ENCODE measurements at places on chromosomes 11 and 22.

GRCh38 chr11:73139476-73140198, 2.5 kb downstream of the FCHSD2 start:
- DNase-seq: no peak

DNA sequence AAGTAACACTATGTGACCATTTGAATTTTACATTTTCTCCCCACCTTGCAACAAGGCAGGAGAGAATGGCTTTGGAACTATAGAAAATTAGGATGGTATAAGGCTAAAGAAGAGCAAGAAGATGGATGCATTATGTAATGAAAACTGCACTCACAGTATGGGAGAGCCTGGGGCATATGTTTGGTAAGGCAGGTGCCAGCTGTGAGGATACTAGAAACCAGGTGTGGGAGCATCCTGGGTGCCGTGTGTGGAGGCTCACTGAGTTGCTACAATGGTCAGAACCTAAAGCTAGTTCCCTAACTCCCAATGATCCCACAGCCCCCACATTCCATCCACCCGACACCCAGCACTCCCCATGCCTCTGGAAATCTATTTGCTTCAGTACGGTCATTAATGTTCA, 42.9 kb downstream of the UBASH3B start:
- no peak for DNase-seq

GRCh38 chr11:64185175-64185692, 737 bp upstream of the STIP1 start:
- peak; percentile 53 for DNase-seq

DNA sequence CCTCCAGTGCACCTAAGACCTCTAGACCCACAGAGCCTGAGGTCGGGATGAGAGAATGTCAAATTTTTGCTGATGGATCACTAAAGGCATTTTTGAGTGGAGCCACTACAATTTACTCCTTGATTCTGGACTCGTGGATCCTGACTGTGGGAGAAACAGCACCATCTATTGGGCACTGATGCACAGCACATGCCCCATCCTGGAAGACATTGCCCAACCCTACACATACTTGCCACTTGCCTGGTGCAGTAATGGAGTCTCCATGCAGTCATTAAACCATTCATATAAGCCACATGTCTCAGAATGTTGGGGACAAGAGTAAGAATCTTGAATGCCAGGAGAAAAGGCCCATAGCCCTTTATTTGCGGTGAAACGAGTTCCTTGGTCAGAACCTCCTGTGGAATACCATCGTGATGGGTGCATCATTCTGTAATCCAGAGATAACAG, 103.9 kb downstream of the GGTLC2 start:
- peak; percentile 16 for DNase-seq

GRCh38 chr22:40610329-40610850, 26.1 kb downstream of the MRTFA start:
- no peak for DNase-seq

All from NCI-H1930 (cell line).